Stimulated activated effector memory CD8-positive, alpha-beta T cell treated with anti-CD3 and anti-CD28 coated beads, Interleukin-12 subunit alpha, Interleukin-12 subunit beta, amount 100 ng/mL, for 72 hours (primary cell): ENCODE measurements at places on chromosomes 6 and 20.

DNA sequence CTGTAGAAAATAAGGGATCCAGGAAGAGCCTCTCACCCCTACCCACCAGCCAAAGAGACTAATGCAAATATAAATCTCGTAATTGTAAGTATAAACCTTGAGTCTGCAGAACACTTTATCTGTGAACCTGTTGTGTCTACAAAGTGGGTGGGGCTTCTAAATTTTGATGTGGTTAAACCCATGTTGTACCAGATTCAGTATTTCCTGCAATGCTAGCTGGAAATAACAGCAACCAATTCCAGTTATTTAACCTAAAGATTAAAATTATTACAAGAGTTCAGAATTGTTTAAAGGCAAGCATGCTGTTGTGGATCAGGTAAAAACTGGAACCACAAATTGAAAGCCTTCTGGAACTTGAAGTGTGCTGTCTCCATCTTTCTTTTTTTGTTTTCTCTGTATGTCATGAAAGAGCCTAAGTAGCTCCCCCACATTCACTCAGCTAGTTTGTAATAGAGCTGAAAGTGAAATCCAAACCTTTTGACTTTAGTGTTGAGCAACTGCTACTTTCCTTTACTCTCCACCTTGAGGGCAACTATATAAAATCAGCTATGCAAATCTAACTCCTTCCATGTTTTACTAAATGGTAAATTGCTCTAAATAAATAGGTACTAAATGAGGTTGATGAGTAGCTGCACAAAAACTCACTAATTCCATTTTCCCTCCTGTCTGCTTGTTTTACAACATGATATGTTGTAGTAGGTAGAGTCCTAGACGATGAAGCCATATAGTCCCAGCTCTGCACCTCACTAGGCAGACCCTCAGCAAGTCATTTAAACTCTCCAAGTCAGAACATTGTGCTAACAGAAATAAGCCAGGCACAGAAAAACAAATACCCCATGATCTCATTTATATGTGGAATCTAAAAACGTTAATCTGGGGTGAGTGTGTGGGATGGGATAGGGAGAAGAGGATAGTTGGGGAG, 17.9 kb upstream of the THEMIS start:
- DNase-seq, result no peak

GRCh38 chr20:19991854-19992253, 25.3 kb upstream of the NAA20 start:
- DNase-seq, result no peak

GRCh38 chr6:26232940-26233648, 131.9 kb upstream of the BTN3A2 start:
- DNase-seq, result peak; percentile 78

DNA sequence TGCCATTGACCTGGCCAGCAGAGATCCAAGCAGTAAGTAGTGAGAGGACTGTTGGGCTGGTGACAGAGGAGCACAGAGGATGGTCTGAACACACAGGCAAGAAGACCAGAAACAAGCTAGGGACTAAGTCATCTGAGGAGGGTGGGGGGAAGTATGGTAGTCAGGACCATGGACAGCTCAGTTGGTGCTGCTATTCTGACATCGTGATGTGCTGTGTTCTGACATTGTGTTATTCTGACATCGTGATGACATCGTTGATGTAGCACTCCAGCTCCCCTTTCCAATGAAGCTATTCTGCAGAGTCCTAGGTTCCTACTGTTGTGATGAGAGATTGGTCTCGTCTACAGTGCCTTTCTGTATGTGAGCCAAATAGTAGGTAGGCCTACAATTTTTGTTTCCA, 28.7 kb downstream of the CFAP206 start:
- DNase-seq, result peak; percentile 10

DNA sequence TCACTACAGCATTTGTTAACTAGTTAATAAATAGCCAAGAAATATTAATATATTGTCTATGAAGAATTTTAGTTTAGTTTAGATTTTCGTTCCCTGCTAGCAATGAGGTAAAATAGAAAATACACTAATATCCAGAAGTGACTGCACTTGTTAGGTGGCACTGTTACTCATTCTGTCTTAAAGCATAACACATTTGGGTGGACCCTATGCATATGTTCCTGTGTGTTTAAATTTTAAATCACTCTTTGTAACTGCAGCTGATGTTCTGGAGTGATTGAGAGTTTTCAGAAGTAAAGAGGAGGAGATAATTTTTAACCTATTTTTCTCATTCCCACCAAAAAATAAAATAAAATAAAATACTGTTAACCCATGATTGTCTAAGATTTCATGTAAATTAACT, 73.9 kb upstream of the SOX4 start:
- no peak for DNase-seq

GRCh38 chr6:139685009-139685408, 310.6 kb upstream of the CITED2 start:
- DNase-seq, result no peak

GRCh38 chr6:20306491-20306890, 94.2 kb upstream of the MBOAT1 start:
- DNase-seq, result no peak

DNA sequence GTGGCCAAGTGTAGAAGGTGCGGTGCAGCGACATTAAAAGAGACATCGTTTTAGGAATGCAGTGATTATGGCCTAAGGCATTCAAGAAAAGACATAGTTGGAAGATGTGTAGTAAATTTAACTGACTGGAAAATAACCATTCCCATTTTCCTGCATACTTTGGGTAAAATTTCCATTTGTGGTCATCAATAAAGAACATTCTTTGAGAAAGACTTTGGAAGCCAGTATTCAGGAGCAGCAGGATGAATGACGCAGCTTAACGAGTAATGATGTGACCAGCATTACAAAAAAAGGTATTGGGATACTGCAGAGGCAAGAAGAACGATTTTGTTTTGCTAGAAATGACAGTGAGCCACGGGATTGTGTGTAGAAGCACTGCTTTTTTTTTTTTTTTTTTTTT, 7.0 kb upstream of the RWDD1 start:
- DNase-seq, result no peak

- no peak for DNase-seq
Observed at GRCh38 chr6:27662769-27663168, 189.9 kb upstream of the ZNF184 start.

GRCh38 chr6:42375007-42375635, 76.6 kb downstream of the TRERF1 start:
- DNase-seq, result no peak

- no peak for DNase-seq
Observed at GRCh38 chr6:53440336-53440945, 91.7 kb upstream of the ELOVL5 start.

DNA sequence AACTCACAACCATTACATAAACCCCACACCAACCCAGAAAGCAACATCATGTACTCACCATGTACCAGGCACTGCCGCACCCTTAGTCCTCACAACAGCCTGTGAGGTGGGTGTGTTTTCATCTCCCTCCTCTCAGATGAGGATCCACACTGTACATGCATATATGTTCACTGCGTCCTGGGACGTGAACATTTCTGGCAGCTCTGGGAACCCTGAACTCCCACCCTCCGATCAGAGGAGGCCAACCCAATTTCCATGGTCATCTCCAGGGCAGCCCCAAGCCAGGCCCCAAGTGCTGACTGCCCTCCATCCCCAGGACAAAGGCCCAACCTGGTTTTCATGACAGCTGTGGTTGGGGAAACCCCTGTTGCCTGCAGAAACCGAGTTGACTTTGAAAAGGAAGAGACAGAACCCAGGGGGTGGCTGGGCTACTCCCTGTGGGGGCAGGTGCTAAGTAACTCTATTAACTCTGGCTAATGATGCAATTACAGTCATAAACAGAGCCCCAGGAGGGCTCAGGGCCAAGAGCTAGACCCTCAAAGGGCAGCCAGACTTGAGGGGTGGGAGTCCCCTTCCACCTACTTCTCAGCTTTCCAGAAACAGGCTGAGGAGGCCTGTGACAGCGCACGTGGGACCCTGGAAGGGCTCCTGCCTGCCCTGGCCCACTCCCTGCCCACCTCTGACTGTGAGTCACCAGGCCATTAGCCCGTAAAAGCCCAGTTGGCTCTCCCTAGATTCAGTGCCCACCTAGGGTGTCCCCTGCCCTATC, 2.6 kb downstream of the TFEB start:
- DNase-seq, result peak; percentile 82

DNA sequence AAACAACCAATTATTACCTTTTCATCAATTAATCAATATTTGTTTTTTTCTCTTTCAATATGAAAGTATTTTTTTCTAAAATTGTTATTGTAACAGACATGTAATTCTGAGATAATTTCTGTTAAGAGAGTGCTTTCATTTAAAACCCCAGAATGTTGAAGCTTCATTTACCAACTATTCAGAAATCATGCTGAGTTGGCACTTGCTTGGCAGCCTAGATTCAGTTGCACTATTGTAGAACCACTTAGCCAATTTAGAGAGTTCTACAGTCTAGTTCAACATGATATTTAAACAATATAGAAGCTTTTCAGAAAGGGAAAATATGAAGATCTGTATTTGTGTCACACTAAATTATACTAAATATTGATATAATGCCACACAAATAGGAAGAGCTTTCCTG, 56.1 kb upstream of the NKAIN2 start:
- no peak for DNase-seq

DNA sequence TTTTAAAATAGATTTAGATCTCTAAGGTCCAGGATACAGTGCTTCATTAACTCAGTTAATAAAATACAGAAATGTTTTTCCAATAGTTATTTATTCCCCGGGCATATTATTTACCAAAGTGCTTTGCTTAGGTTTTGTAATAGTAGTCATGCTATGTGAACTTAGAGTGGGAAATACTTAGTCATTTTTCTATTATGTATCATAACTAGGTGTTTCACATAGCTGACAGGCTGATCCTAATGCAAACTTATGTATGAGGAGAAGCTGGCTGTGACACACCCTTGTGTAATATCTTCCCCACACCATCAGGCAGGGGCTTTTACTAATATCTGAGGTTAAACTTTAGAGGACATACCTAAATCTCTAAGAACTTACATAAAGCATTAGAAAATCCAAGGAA, 277.7 kb upstream of the RIMS1 start:
- DNase-seq, result no peak

DNA sequence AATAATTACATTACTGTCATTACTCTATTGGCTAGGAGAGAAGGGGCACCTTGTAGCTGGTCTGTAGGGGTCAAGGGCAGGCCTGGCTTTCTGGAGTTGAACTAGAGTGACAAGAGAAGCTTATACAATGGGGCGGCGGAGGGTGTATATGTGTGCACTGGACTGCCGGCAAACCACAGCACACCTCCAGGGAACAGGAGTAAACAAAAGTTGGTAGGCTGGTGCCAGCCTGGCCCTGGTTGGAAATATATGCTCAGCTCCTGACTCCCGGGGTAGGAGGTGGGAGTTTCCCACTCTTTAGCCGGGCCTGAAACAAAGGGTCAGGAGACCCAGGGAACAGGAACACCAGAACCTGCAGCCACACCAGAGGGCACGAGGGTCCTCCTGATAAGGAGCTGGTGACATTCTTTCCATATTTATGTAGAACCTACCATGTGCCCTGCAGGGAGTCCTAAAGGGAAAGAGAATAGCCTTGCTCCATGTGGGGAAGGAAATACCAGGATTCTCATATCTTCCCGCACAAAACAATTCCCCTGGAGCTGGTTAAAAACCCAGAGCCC, 5.1 kb downstream of the C6orf132 start:
- DNase-seq, result no peak

- DNase-seq, result no peak
Observed at GRCh38 chr20:50186987-50187402, 3.6 kb upstream of the CEBPB start.

GRCh38 chr6:18102783-18103509, 19.5 kb downstream of the NHLRC1 start:
- DNase-seq, result no peak

GRCh38 chr20:57869291-57869950, 159.6 kb upstream of the PMEPA1 start:
- peak; percentile 25 for DNase-seq

- no peak for DNase-seq
Observed at GRCh38 chr20:20173254-20173653, 120.9 kb downstream of the CFAP61 start.

- DNase-seq, result no peak
Observed at GRCh38 chr20:12592756-12593155, 416.0 kb upstream of the SPTLC3 start.

GRCh38 chr6:7726416-7727085, 652 bp downstream of the BMP6 start:
- no peak for DNase-seq

DNA sequence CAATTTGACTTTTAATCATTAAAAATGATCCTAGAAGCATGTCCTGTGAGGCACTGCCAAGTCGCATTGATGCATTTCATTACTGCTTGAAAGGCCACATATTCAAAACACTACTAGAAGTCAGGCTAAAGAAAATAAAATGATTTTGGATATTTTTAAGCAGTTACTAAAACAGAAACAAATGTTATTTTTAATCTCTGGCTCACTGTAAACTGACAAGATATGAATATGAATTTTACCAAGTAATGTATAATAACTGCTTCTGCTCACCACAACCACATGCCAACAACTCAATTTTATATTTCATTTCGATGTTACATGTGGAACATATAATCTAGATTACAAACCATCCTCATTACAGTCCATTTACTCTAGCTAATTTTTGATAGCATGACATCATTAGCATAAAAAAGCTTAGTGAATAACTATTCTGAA, 90.6 kb downstream of the ATXN1 start:
- no peak for DNase-seq

DNA sequence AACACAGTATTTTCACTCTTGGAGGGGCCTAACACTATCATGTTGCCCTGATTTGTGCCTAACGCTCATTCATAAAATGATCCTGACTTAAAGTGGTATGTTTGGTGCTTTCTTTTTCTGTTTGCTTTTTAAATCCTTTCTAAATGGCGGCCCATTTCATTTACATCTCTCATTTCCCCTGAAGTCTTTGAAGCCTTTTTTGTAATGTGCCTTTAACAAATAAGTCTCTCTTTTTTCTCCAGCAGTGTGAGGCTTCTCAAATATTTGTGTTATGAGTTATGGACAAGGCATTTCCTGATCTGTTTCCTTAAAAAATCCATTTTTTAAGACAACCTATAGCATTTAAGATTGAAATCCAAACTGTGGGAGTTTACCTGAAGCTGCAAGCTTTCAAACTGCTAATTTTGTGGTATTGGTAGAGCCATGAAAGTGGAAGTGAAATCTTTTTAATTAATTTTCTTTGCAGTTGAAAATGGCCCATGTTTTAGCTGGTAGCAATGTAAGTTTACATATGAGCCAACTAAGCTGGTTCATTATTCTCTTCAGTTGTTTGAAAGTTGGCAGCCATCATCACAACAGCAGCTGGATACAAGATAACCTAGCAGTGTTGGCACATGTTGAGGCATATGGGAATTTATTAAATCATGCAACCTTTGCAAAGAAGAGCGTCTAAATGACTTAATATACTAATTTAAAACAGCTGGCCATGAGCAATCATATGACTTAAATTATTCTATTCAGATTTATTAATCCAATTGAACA, 469.7 kb downstream of the CDKAL1 start:
- DNase-seq, result no peak

- no peak for DNase-seq
Observed at GRCh38 chr20:57451795-57452661, 60.8 kb downstream of the RBM38 start.

DNA sequence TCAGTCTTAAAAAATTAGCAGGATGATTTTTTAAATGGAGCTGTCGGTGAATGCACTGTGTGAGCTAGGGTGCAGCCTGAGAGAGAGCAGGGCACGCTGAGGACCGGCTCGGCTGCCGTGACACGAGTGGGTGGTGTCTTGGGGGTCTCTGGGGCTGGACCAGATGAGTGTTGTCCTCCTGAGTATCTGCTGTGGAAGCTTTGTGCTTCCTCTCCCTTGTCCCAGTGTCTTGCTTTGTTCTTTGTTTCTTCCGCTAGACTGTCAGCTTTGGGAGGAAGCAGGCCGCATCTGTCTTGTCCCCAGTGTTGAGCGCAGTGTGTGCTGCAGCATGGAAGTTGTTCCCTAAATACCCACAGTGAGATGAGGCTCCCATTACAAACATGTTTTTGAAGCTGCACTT, 89.4 kb downstream of the RTN4IP1 start:
- DNase-seq, result no peak
